ENCODE measurements at places on chromosomes 3 and 15. TPM values are rescaled to one million over a fixed set of nuclear protein-coding genes. Genes with fewer than 3 reads are reported as not detected.

DNA sequence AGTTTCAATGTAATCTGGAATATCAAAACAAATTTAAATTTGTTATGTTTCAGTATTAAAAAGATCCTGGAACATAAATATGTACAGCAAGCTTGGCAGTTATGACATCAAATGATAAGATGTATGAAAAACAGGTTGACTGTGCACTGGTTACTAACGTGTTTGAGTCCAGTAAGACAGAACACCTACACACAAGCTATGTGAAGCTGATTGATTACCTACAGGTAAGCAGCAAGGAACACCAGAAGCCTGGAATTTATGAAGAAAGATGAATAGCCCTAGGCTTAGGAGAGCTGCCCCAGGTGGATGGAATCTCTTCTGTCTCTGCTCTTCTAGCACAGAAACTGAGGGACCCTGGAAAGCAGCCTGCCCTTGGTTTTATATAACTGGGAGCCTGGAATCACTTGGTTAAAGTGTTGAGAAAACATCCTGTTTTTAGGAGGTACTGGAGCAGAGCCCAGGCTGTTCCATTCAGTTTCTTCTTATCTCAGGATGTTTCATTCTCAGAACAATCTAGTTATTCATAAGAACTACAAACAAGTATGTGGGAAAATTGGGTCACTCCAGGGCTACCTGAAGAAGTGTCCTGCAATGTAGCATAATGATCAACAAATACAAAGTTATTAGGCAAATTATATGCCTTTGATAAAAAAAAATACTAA lies 36.3 kb downstream of the SLITRK3 start:
- no peak for DNase-seq

The SLC28A1 gene
- not detected for total RNA-seq

DNA sequence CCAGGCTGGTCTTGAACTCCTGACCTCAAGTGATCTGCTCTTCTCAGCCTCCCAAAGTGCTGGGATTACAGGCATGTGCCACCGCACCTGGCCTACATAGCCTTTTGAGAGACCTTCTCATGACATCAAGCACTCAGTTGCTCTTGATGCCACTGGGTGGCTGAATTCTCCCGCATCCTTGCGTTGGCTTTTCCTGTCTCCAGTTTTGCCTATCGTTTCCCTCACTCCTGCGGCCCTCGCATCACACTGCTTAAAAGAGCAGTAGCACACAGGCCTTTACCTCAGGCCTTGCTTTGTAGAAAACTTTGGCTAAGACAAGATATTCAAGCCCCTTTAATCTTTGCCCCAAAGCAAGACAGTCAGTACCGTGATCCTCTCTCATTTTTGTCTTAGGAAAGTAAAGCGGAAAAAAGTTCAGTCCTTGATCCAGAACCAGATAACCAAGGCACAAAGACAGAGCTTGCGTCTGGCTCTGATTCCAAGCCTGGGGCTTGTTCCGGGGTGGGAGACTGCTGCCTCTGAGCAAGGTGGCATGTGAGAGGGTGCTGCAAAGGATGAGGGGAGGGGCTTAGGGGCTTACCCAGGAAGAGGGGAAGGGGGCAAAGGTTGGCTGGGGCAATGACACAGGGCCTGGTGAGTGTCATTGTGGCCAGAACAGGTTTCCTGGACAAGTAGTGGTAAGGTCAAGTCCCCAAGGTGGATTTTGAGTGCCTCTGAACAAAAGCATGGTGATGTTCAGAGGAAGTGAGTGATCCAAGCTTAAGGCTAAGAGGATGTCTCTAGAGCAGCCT lies 175.0 kb upstream of the TLE3 start:
- no peak for DNase-seq

The EFHB gene
- 1.8 TPM for total RNA-seq

GRCh38 chr3:113910966-113911365 lies 36.8 kb upstream of the ZDHHC23 start:
- no peak for DNase-seq

DNA sequence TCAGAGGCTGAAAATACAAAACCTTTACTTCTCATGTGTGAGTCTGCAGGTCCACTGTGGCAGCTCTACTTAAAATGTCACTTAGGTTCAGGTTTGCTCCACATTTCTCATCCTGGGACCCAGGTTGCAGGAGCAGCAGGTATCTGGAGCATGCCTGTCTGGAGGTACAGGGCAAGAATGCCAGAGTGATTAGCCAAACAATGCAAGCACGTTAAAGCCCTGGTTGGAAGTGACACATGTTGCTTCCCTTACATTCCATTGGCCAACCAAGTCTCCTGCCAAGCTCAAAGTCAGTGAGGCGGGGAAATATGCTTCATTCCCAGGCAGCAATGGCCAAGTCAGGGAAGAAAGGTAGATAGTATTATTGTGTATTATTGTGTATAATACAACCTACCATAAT lies 76.8 kb upstream of the ARL6 start:
- DNase-seq = no peak

DNA sequence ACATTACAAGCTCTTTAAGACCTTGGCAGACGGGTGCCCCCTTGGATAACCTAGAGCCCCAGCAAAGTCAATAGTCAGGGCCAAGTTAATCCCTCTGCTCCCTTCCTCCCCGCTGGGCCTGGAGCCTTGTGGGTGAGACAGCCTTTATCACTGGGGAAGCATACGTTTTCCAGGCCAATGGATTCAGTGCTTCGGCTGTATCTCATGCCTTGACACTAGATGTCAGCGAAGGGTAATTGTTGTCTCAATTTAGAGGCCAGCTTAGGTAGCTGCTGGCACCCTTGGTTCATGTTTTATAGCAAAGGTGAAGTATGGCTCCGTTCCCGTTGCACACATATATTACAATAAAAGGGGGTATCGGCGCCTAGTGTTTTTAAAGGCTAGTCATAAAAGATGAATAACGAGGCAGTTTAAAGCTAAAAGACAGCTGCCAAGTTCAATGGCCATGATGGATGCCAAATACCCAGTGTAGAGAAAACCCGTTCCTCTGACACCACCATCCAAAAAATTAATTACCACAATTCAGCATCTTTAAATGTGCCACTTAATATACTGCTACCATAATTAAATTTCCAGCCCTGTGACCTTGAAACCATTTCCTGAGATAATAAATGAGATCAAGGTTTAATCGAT lies 52.3 kb upstream of the BNIP2 start:
- DNase-seq = no peak

DNA sequence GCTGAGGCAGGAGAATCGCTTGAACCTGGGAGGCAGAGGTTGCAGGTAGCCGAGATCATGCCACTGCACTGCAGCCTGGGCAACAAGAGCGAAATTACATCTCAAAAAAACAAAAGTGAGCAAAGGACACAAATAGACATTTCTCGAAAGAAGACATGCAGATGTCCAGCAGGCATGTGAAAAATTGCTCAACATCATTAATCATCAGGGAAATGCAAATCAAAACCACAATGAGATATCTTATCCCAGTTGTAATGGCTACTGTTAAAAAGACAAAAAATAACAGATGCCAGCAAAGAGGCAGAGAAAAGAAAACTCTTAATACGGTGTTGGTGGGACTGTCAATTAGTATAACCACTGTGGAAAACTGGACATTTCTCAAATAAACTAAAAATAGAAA lies 20.9 kb downstream of the ASB7 start:
- DNase-seq = no peak

- DNase-seq = no peak
Observed at GRCh38 chr3:15682561-15683185, 81.1 kb downstream of the BTD start.

GRCh38 chr3:183664913-183665381 lies 29.5 kb downstream of the KLHL24 start:
- DNase-seq = no peak

- no peak for DNase-seq
Observed at GRCh38 chr3:78483090-78483489, 1284.7 kb downstream of the ROBO1 start.

The RETNLB gene
- total RNA-seq = not detected

The GPX1 gene
- total RNA-seq = 98.9 TPM

The IGSF11 gene
- not detected for total RNA-seq

- DNase-seq = no peak
Observed at GRCh38 chr15:47439146-47440111, 277.9 kb upstream of the SEMA6D start.

The GP9 gene
- total RNA-seq = not detected

DNA sequence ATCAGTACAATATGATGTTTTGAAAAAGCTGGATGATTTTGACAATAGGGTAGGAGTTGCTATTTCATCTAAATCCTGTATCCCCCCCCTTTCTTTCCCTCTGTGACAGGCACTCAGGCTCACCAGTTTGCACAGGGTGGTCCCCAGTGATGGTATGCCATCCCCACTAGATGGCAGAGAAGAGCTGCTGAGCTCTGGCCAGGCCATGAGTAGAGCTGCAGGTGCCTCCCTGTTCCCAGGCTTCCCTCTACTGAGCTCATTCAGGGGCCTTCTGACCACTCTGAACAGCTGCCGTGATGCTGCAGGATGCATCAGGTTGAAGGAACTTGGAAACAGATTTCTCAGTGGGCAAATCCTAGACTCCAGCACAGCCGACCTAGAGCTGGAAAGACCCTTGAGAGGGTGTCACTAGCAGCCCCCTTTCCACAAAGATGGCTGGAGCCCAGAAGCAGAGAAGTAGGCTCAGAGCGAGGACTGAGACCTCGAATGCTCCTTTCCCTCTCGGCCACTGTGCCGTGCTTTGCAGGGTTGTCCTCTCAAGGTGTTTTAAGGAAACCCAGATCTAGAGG lies 45.1 kb downstream of the EFCAB12 start:
- DNase-seq = no peak
